Kidney (tissue), 22 donors: ENCODE measurements at places on chromosomes 6 and 20. TPM values are rescaled to one million over a fixed set of nuclear protein-coding genes. Genes with fewer than 3 reads are reported as not detected.
A peak's percentile ranks its signal among the peaks of the same experiment; 100 is the strongest.

The NCOA5 gene
- total RNA-seq: 28.3 TPM

The CD93 gene
- total RNA-seq: 104 TPM

The SPTLC3 gene
- 65.9 TPM for total RNA-seq

The UCKL1 gene
- total RNA-seq: 39.8 TPM

The THBS2 gene
- 33.4 TPM for total RNA-seq

The COL19A1 gene
- total RNA-seq: 1.1 TPM

The NRSN2 gene
- total RNA-seq: 48.1 TPM

The KCNQ5 gene
- total RNA-seq: 0.50 TPM

The SMPDL3A gene
- total RNA-seq: 10.7 TPM

The FOXF2 gene
- 0.44 TPM for total RNA-seq

The TRAM2 gene
- 20.7 TPM for total RNA-seq

The BPIFB2 gene
- not detected for total RNA-seq

- no peak for DNase-seq
Measured at GRCh38 chr20:60306551-60306950, 348.3 kb downstream of the CDH26 start.

DNA sequence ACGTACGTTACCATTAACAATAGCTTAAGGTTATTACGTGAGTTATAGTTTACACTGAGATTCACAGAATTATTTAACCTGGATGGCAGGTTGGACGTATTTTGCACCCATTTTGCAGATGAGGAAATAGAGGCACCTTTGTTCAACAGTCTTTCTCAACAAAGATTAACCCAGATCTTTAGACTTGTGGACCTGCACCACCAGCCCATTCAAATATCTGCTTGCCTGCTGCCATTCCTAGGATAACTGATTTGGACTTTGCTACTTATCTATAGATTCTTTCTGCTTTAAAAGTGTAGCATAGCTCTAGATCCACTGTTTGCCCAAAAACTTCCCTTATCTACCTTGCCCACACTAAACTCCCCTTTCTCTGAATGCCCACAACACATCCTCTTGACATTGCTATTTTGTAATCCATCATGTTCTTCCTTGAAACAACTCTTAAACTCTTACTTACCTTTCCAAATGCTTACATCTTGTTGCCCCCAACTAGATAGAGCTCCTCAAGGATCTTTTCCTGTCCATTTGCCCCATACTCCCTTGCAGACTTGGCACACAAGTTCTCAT lies 56.4 kb upstream of the TNFAIP3 start:
- DNase-seq: no peak

GRCh38 chr6:89952686-89953085 lies 58.4 kb downstream of the GJA10 start:
- no peak for DNase-seq

DNA sequence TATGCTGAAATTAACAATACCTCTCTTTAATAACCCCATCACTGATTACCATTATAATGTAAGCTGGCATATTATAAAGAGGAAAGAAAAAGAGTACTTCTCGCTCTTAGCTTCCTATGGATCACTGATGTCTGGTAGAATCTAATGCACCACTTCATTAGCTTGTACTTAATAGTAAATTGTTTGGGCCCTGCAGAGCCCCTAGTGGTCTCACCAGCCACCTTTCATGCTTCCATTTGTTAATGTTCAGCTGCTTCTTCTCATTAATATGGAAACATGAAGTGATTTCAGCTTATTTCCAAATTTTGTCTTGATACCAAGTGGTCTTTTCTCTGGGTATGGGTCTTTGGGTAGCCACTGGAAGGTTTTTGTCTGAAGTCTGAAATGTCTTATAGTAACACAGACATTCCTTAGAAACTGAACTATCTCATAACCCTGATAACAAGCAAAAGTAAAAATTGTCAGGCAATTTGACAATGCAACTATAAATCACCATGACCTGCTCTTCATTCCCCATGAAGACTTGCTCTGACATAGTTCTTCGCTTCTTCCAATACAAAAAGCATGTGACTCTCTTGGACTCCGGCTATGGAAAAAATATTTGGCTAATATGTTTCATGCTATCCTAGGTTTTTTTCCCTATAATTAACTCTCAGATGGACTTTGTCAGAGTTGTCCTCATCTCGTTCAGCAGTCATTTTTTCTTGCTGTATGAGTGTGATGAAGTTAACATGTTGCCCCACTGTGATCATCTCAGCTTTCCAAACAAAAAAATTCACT lies 395.8 kb upstream of the MARCKS start:
- DNase-seq: peak; percentile 22

GRCh38 chr20:38002422-38002821 lies 30.8 kb downstream of the TTI1 start:
- no peak for DNase-seq

- no peak for DNase-seq
Measured at GRCh38 chr6:136525586-136526195, 24.5 kb downstream of the MAP7 start.

- DNase-seq: no peak
Measured at GRCh38 chr6:4802312-4802935, 26.2 kb downstream of the CDYL start.

GRCh38 chr6:155847711-155848110 lies 392.1 kb upstream of the NOX3 start:
- DNase-seq: no peak

DNA sequence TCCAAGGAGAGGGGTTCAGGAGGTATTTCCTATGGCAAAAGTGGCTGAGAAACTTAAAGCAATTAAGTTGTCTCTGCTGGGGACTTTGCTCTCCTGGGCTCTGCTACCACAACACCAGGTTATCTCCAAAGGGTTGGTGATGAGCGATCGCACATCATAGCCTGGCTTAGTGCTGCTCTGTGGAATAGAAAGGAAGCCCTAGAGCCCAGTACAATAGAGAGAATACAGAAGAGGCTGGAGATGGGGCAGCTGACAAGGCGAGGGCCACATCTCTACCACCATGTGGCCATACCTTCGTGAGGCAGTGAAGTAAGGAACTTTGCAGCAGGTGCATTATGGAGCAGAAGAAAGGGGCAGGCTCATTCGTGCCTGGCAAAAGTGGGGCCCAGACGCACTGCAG lies 8.6 kb upstream of the TMC2 start:
- no peak for DNase-seq

DNA sequence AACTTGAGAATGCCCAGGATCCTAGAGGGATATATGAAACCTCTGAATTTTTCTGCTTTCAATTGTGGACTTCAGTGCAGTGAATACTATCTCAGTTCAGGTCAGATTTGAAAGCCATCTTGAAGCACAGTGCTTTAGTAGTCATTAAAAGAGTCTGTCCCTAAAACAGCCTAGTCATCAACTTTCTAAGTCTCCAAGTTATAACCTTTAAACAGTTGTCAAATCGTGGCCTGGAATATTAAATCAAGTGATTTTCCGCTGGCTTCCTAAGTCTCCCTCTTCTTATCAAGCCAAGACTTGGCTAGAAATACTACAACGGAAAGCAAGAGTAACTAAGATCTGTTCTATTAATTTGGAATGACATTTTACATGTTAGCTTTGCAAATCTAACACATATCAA lies 45.8 kb downstream of the SCML4 start:
- no peak for DNase-seq

DNA sequence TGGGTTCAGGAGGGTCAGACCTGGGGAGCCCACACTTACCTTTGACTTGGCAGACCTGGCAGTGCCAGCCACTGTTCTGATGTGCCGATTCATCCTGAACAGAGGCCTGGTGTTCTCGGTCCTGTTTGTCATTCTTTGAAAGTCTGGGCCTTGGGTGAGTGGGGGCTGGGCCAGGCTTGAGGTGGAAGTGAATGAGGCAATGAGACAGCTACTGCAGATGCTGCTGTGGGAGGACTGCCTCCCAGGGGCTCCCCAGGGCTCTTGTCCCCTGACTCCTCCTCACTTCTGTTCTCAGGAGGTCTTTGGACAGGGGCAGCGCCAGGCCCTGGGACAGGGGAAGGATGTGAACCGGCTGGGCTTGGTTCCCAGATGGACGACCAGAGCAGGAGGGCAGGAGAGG lies 5.6 kb upstream of the TREML4 start:
- DNase-seq: no peak

- peak; percentile 71 for DNase-seq
Measured at GRCh38 chr6:25223490-25223991, 55.6 kb upstream of the CARMIL1 start.

DNA sequence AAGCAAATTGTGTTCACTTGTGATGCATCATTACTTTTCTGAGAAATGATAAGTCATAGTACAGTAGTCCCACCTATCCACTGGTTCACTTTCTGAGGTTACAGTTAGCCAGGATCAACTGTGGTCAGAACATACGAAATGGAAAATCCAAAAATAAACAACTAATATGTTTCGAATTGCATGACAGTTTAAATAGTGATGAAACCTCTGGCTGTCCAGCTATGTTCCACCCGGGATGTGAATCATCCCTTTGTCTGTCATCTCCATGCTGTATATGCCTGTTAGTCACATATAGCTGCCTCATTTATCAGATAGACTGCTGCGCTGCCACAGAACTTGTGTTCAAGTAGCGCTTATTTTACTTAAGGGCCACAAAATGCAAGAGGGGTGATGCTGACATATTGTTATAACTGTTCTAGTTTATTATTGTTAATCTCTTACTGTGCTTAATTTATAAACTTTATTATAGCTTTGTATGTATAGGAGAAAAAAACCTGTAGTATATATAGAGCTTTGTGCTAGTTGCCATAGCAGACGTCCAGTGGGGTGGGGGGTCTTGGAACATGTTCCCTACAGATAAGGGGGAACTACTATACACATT lies 29.2 kb downstream of the AFDN start:
- DNase-seq: no peak

DNA sequence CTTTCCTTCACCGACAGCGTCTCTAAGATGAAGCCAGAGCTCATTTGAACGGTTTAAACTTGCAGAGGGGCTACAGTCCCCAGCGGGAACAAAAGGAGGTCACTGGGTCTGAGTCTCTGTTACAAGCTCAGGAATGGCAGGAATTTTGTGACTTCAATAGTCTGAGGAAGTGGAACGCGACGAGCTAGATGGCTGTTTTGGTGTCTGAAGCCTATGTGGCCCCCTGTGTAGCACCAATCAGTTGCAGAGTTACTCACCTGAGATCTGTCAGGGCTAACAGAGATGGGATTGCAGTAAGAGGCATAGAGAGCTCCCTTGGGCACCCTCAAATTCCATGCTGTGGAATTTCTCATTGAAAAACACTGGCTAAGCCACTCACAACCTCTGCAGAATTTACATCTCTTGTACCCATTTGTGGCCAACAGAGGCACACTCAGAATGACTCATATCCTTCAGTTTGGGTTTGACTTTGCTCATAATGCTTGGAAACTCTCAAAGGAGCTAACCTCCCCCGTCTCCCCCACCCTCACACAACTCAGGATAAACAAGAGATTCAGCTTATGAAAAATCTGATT lies 7.1 kb upstream of the TCP11 start:
- DNase-seq: peak; percentile 92

- peak; percentile 24 for DNase-seq
Measured at GRCh38 chr6:159249752-159250151, 80.6 kb downstream of the FNDC1 start.

DNA sequence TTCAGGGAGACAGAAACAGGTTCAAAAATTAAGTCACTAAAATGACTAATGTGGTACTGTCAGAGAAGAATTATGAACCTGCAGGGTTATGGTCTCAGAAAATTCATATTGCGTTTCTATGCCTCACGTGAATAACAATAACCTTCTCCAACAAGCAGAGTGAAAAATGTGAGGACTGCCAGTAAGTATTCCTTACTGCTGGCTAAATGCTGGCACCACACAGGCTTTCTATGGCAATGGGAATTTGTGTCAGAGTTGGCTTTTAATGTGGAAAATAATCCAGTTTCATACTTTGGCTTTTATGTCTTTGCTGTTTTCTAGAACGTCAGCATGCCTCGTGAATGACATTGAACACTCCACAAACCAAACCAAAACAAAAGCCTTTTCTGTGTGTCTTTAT lies 656.0 kb downstream of the KIF16B start:
- DNase-seq: no peak

GRCh38 chr6:38078671-38079070 lies 259.1 kb downstream of the ZFAND3 start:
- no peak for DNase-seq

DNA sequence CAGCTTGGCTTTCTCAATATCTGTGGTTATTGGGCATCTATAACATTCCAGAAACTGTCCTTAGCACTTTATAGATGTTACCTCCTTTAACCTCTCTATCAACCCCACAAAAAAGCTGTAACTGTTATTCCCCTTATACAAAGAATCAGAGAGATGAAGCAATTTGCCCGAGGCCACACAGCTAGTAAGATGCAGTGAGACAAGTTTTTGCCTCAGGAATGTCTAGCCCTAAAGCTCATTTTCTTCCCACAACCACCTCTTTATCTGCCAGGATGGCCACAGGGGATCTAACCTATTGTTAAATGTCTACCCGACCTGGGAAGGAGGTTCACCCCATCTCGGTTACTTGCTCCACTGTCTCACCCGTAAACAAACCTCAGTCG lies 31.9 kb upstream of the TCP11 start:
- DNase-seq: no peak

DNA sequence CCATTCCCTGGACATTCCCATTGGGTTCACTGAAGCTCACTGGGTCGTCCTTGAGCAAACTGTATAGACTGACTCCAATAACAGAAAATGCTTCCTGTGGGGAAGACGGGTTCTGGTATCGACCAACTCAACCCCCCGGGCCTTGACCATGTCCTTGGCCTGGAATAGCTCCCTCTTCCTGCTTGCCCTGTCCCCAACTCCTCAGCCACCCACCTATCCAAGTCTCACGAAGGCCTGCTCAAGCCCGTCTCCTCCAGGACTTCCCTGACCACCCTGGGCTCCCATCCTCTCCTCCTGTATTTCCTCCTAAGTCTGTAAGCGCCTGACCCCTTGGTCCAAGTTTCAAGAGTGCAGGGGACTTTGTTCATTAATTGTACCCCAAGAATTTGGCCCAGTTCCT lies 2.8 kb upstream of the HMGA1 start:
- DNase-seq: no peak

DNA sequence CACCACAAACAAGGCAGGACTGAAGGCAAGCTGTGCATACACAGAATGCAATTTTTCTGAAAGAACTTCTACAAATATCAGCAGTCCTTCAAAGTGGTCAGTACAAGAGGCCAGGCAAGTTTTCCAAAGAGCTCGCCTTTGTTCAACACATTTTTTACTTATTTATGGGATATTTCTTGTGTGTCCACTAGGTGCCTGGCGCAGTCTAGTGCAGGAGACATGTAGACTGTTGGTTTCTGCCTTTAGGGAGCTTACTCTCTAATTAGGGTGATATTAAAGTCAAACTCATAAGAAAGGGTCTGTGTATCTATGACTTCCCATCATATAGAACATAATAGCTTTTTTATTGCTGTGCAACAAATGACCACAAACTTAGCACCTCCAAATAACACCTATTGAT lies 21.2 kb upstream of the VEGFA start:
- DNase-seq: no peak

DNA sequence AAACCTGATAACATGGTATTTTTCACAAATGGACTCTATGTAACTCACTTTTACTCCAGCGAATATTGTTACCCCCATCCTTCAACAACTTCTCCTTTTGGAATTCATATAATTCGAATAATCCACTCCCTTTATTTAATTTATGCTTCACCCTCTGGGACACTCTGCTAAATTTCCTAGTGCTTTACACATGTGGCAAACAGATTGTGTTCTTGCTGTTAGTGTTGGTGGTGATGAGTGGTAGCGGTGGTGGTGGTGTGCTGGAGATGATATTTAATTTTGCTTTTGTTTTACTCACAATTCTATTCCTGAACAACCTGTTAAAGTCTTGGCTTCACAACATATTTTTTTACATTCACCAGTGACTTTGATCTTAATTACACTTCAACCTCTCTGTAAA lies 32.8 kb downstream of the HTR1B start:
- no peak for DNase-seq

GRCh38 chr6:27795697-27796494 lies 116.3 kb downstream of the OR2B2 start:
- peak; percentile 96 for DNase-seq
